Hepatocyte (in vitro differentiated cells): ENCODE measurements at places on chromosomes 1 and 21. TPM values are rescaled to one million over a fixed set of nuclear protein-coding genes. Genes with fewer than 3 reads are reported as not detected.

DNA sequence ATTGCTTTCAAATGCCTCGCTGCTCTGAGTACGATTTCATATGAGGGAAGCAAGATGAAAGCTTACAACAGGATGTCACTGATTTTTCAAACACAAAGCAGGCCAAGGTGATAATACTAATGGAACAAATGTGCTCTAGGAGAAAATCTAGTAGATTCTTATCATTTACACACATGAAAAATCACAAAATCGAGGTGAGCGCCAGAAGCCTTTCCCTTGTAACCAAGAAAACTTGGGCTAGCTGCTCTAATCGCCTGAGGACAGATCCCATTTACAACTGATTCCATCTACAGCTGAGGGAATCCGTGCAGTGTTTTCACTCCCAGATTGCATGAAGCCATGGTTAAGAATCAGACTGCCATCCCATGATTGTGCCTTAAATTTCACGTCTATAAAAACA, 117.5 kb downstream of the TM2D1 start:
- no peak overlapping the region for H3K27ac ChIP-seq
- no peak for DNase-seq
- H3K27me3 ChIP-seq = no peaks in the 10 kb centered on the region
- no peak overlapping the region for H3K4me3 ChIP-seq
- no peaks in the 10 kb centered on the region for H3K36me3 ChIP-seq

DNA sequence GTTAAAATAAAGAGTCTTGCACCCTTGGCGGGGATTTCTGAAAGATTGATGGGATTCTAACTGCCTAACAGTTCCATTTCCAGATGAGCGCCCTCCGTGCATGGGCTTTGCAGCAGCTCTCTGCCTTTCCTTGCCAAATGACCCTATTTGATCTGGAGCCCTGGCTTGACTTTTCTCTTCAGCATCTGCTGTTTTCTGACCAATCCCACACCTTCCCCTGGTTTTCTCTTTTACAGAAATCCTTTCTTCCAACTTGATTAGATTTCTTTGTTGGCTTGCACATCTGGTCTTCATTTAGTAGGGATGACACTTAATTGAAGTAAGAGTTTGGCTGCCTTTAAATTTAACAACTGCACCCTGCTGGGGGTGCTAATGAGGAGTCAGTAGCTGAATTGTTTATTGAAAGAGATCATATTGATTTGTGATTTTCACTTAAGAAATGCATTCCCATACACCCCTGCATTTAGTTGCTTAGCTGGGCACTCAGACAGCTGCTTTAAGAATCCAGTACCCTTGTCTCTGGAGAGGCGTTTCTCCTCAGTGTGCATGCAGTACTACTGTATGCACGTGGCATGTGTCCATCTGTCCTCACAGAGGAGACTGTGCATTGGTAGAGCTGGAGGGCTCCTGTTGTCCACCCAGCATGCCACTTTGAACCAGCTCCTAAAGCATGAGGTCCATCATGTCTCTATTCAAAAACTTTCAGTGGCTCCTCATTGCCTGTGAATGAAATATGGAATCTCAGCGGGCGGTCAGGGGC, 99.7 kb downstream of the NOS1AP start:
- no peaks in the 10 kb centered on the region for H3K36me3 ChIP-seq
- H3K27me3 ChIP-seq = no peaks in the 10 kb centered on the region

GRCh38 chr1:32741413-32742198, 39.0 kb upstream of the SYNC start:
- peak overlapping the region; percentile 76 for H3K4me3 ChIP-seq
- no peaks in the 10 kb centered on the region for H3K27me3 ChIP-seq
- DNase-seq = peak; percentile 75
- peak overlapping the region; percentile 94 for H3K27ac ChIP-seq
- peaks cover 24% of the 10 kb centered on the region for H3K4me1 ChIP-seq

- no peak for DNase-seq
- no peaks in the 10 kb centered on the region for H3K36me3 ChIP-seq
- no peaks in the 10 kb centered on the region for H3K4me1 ChIP-seq
- H3K27me3 ChIP-seq = peaks cover 33% of the 10 kb centered on the region
Observed at GRCh38 chr1:63350320-63350719, 17.1 kb upstream of the ALG6 start.

GRCh38 chr1:112529301-112529700, 20.5 kb downstream of the WNT2B start:
- DNase-seq = no peak
- no peak overlapping the region for H3K4me3 ChIP-seq
- H3K27me3 ChIP-seq = no peaks in the 10 kb centered on the region

DNA sequence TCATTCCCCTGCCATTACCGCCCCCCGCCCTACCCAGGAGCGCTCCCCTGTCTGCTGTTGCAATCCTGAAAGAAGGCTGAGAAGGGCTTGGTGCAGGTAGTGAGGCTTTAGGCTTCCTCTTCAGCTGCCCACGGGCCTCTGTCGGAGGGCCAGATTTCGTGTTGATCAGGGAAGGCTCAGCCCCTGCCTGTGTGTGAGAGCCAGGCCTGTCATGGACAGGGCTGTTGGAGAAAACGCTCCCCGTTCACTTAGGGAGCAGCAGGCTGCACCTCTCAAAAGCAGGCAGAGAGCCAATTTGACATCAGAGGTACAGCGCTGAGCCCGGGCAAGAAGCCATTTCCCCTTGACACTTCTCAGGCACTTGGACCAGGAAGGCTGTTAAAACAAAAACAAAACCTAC, 19.0 kb downstream of the TEX35 start:
- H3K36me3 ChIP-seq = no peaks in the 10 kb centered on the region
- H3K4me1 ChIP-seq = peaks cover 19% of the 10 kb centered on the region
- DNase-seq = no peak
- H3K27me3 ChIP-seq = no peaks in the 10 kb centered on the region
- H3K4me3 ChIP-seq = no peak overlapping the region

GRCh38 chr1:186708694-186709097, 28.5 kb upstream of the PTGS2 start:
- H3K36me3 ChIP-seq = no peaks in the 10 kb centered on the region
- no peak overlapping the region for H3K4me3 ChIP-seq
- H3K4me1 ChIP-seq = no peaks in the 10 kb centered on the region
- H3K27ac ChIP-seq = no peak overlapping the region

- H3K4me1 ChIP-seq = peaks cover 9% of the 10 kb centered on the region
- peak overlapping the region; percentile 44 for H3K4me3 ChIP-seq
- H3K36me3 ChIP-seq = no peaks in the 10 kb centered on the region
- no peak overlapping the region for H3K27ac ChIP-seq
- H3K27me3 ChIP-seq = peaks cover 73% of the 10 kb centered on the region
Observed at GRCh38 chr1:77282187-77282865, 507 bp downstream of the AK5 start.

- DNase-seq = no peak
- H3K27ac ChIP-seq = no peak overlapping the region
- no peak overlapping the region for H3K4me3 ChIP-seq
- peaks cover 8% of the 10 kb centered on the region for H3K36me3 ChIP-seq
Observed at GRCh38 chr1:226069811-226070489, 7.4 kb downstream of the H3-3A start.

The ATF6 gene
- polyA plus RNA-seq = 13.4 and 15.3 TPM in 2 replicates

The ERVH48-1 gene
- polyA plus RNA-seq = 14.8 and 26.9 TPM in 2 replicates

The TNFRSF25 gene
- 7.1 and 16.9 TPM in 2 replicates for polyA plus RNA-seq

The CELA3B gene
- not detected in 2 replicates for polyA plus RNA-seq

The RPE65 gene
- polyA plus RNA-seq = 0.39 TPM in 1 of 2 replicates, not detected in the other
